OCI-LY7 (cell line): ENCODE measurements at places on chromosomes 1 and 21.

- no peak for DNase-seq
Measured at GRCh38 chr1:58699011-58699762, 675 bp downstream of the MYSM1 start.

- no peak for DNase-seq
Measured at GRCh38 chr1:17258758-17259130, 9.8 kb downstream of the PADI3 start.

- DNase-seq: no peak
Measured at GRCh38 chr1:198205016-198205684, 48.4 kb downstream of the NEK7 start.

GRCh38 chr21:17370263-17370662 is 142.6 kb upstream of the CXADR start:
- DNase-seq: no peak
